Stimulated activated CD4-positive, alpha-beta T cell treated with anti-CD3 and anti-CD28 coated beads, TNF-alpha, amount 100 ng/mL, for 1 hour (primary cell): ENCODE measurements at places on chromosomes 6 and 20.

GRCh38 chr6:129790785-129791184, 70.3 kb downstream of the TMEM244 start:
- DNase-seq = no peak

DNA sequence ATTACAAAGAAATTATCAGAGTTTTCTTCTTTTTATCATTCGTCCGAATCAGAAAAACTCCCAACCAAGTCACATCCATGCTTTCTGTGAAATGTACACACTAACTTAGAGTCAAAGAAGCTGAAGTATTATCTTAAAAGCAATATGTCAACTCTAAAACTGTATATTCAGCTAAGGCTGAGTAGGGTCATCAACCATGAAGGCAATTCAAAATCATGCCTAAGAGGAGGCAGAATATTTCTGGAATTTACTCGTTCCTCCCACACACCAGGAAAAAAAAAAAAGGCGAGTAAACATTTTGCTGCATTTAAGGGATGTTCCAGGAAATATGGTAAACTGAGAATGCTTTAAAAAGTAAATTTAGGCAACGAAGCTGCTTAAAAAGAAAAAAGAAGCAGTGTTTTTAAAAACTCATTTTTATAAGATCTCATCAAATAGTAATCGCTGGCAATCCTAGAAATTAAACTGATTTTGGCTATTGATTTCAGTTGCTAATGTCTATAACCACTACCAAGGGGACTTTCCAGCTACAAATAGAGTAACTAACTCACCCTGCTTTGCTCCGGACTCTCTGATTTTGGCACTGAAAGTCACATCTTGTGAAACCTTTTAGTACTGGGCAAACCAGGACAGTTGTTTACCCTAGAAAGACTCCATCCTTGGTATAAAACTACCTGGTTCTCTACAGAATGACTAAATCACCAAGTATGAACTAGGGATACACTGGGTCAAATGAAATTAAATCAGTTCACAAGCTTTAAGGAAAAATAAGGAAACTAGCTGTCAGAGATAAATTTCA, 82.8 kb downstream of the MBOAT1 start:
- DNase-seq = no peak

DNA sequence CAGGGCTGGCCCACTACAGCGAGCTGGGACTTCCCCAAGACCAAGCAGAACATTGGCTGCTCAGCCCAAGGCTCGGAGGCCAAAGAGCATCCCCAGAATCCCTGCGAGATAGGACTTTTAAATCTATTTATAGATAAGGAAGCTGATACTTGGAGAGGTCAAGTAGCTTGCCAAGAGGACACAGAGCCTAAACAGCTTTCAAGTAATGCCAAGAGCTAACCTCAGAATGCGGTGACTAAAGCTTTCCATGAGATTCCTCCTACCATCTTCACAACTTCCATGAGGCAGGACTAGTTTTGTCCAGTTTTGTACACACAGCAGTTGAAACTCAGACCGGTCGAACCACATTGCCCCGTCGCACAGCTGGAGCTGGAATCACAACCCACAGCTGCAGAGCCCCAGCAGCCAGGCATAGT, 168.1 kb upstream of the TOP1 start:
- DNase-seq = no peak

DNA sequence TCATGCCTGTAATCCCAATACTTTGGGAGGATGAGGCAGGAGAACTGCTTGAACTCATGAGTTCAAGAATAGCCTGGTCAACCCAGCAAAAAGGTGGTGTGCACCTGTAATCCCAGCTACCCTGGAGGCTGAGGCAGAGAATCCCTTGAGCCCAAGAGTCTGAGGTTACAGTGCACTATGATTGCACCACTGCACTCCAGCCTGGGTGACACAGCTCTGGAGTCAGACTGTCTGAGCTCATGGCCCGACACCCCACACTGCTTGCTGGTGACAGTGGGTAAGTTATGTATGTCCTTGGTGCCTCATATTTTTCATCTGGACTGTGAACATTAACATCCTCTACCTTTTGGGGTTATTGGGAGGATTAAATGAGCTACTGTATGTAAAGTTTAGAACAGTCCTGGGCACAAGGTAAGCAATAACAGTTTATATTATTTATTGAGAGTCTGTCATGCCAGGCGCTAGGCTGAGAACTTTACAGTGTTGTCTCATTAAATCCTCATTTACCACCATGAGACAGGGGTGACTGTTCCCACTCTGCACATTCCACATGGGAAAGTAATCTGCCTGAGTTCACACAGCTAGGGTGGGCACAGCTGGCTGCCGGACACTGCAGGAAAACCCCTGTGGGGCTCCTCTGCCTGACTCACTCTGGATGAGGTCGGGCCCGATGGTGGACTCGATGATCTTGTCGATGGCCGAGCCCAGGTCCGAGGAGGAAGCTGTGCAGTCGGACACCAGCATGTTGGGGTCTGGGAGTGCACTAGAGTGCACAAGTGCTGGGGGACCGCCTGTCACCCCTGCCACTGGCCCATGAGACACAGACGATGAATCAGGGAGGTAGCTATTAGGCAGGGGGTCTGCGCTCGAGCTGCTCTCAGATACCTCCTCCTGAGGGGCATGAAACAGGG, 2.9 kb downstream of the ZNF335 start:
- no peak for DNase-seq

DNA sequence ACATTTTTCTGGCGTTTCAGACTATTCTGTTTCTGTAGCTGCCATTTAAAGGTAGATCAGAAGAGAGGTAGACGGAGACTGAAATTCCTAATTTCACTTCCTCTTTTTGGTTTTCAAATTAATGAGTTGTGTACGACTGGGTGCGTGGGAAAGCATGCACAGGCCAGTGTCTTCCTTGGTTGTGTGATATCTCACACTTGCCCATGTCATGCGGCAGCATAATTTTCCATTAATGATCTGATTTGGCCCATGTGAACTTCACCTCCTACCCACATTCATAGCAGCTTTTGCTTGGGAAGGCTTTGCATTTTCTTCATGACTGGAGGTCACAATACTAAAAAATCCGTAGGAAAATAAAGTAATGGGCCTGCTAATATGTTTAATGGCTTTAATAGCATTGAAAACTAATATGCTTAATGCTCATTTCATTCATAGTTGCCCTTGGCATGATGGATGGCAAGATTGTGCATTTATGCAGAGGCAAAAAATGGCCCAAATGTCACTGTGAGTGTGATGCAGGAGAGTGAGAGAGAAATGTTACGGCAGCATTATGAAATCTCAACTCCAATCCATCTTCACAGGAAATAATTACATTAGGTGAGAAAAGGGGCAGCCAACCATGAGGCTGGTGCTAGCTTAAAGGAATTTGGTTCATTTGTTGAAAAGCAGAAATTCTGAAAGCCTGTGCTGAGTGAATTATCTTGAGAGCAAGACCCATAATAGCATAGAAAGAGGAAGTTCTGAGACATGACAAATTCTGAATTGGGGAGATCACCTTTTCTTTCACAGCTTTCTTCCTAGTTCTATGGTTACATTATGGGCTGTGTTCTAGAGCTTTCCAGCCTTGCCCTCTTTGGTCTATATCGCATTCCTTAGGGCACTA, 69.0 kb upstream of the UST start:
- no peak for DNase-seq

DNA sequence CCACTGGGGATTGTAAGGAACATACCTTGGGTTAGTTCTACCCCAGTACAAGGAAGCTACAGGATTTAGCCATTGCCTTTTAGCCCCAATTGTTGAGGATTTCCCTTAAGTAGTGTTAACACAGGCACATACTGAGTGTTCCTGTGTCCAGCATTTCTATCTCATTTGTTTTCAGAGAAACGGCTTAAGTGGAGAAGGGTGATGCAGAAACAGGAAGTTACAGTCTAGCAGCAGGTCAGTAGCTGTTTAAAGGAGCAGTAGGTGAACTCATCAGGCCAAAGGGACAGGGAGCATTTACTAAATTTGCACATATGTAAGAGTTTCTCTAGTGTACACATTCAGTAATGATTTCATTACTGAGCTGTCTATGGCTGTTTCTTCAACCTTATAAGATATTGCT, 644.2 kb upstream of the GJE1 start:
- DNase-seq = no peak

- DNase-seq = no peak
These were observed 12.5 kb downstream of the ENTPD6 start for GRCh38 chr20:25207960-25208534.

DNA sequence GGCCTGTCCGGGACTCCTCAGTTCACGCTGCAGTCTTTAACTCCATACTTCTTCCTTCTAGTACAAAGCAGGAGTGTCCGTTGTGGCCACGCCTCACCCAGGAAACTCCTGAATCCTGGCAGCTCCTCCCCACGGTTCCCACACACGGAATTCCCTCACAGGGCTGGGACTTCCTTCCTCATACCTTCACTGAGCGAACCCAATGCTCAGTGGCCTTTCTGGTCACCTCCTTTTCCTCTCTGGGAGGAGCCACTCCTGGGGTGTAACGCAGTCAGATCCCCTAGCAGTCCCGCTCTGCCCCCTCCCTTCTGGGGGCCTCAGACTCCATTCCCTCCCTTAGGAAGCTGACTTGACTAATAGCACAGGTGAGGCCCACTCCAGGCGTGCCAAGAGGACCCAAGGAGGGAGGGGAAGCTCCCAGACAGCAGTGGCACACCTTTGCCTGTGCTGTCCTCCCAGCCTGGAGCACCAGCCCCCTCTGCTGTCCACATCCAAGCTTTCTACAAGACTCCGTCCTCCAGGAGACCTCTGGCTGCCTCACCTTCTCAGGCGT, at the start of gene SLC52A3:
SLC52A3 (minus strand) TSS at position 75 of the 553 bp plus-strand sequence. CDS start 2,726 bp downstream, outside the sequence.
- no peak for DNase-seq

DNA sequence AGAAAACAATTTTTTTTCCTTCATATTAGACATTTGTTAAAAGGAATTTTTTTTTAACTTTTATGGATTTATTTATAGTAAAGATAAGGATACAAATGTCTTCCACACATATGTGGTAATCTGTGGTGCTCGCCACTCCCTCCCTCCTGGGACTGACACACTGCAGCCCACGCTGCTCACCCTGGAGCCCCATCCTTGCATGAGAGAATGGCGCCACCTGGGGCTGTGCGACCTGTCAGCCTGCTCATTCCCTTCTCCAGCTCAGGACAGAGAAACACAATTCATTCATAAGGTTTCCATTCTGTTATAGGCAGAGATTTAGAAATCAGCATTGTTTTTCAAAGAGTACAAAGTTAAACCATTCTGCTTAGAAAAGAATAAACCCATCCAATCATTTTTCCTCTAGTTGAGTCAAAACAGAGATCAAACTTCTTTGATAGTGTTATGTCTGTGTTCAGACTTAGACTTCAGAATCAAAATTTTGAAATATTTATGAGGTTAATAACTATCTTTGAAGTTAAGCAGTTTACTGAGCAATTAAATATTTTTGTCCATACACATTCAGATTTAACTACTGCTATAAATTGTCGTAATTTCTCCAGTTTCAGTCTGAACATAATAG, 42.8 kb upstream of the DYNLRB1 start:
- DNase-seq = no peak

DNA sequence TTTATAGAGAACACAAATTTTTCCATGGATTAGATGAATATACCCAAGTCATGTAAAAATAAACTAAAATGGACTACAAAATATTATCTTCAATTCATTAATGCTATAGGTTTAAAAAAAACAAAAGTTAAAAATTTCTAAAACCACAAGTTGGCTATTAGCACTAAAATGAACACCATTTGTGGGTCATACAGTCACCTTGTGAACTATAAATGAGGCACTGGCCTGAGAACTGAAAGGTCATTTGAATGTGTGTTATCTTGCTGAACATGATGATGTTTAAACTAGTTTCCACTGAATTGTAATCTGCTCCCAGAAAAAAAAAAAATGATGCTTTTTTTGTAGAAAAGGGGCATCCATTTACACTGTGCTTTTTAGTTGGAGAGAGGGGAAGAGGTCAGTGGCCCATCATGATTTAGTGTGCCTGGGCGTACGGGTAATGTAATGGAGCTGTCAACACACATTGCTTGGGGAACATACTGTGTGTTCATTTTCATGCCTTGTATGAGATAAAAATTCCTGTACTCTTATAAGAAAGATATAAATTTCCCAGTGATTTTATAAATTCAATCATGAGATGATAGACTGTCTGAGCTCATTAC, 96.6 kb upstream of the FKBP1C start:
- no peak for DNase-seq

- DNase-seq = no peak
These were observed 369.4 kb upstream of the IMPG1 start for GRCh38 chr6:76441875-76442274.
